ENCODE measurements at places on chromosomes 11 and 22. TPM values are rescaled to one million over a fixed set of nuclear protein-coding genes. Genes with fewer than 3 reads are reported as not detected.

MYEOV gene
- 1.8 TPM for total RNA-seq

DNA sequence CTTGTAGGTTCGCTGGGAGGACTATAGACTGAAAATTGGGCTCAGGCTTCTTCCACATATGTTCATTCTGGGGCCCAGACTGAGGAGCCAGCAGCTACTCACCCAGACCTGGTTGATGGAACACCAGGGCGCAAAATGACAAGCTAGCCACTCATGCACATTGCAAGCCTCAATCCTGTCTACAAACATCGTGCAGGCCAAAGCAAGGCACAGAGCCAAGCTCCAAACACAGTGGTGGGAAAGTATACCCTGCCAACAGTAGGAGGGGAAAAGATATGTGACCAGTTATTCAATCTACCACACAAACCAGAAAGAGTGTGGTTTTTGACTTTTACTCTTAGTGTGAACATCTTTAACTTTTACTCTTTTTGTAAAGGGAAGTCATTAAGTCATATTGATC lies 660.5 kb downstream of the NTM start:
- DNase-seq, result peak; percentile 44

RAB38 gene
- 0.17 TPM for total RNA-seq

ART5 gene
- 3.8 TPM for total RNA-seq

MMP27 gene
- not detected for total RNA-seq

DNA sequence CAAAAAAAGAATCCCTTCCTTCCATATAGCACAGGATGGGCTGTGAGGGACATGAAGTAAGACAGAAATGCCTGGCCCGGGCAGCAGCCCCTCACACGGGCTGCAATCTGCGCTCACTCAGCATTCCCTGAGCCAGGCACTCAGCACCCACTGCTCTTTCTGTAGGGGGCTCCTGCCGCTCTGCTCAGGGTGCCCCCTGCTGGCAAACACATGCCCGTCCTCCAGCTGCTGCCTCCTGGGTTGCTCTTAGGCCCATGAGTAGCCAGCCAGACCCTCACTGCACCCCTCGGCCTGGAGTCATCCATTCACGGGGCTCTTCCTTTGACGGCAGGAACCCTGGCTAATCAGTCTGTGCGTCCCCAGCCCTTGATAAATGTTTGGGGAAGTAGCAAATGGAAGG lies 6.9 kb downstream of the MCAT start:
- no peak for DNase-seq

DNA sequence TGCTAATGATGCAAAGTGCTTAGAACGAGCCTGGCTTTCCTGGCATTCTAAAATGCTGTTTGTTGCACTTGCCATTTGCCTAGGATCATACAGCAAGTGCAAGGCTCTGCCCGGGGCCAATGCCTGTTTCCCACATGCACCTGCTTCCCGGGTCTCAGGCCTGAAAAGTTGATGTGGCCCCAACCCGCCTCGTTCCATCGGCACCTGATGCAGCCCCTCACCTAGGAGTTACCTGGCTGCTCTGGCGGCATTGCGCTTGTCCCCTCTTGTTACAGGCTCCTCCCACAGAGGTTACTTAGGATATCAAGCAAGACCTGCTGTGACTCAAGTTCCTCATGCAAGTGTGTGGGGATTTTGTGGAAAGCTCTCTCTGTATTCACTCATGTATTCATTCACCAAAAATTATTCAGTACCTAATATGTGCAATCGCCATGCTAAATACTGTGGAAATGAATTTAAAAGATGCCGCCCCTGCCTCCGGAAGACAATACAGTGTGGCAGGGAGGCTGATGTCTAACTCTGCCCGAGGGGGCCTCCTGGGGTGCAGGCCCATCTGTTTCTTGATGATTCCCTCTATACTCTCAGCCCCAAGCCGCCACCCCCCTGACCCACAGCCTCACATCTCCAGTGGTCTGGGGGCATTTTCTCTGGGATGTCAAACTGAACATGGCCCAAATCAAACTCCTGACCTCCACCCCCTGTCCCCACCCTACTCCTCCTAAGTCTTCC lies 184.5 kb downstream of the EFCAB6 start:
- no peak for DNase-seq

Data from G401 (cell line).